Stimulated activated naive B cell treated with anti-CD40 and anti-IgM and Interleukin-4, amounts not matched to agents 10 μg/mL and 1 μg/mL and 100 μg/mL, for 72 hours (primary cell): ENCODE measurements at places on chromosomes 4 and X.

- no peak for DNase-seq
- H3K27me3 ChIP-seq, result no peaks in the 10 kb centered on the region
- H3K4me1 ChIP-seq, result no peaks in the 10 kb centered on the region
- H3K36me3 ChIP-seq, result peaks cover 41% of the 10 kb centered on the region
These were observed 58.5 kb downstream of the ACOX3 start for GRCh38 chr4:8381814-8382581.

GRCh38 chr4:182877326-182877883 is 39.8 kb downstream of the DCTD start:
- no peak for DNase-seq
- H3K4me3 ChIP-seq, result no peak overlapping the region
- peaks cover 22% of the 10 kb centered on the region for H3K4me1 ChIP-seq

DNA sequence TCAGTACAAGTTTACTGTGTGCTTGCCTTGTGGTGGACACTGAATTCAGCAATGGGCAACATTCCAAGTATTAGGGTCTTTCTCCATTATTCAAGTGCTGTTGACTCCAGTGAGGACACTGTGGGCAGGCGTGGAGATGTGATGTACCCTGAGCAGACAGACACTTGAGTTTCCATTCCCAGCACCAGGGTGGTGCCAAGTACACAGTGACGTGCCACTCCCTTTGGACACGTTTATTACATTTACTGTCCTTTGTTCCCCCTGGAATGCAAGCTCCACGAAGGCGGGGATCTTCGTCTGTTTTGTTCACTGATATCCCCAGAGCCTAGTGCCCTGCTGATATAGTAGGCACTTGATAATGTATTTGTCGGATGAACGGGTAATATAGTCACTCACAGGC is 130.6 kb upstream of the STX18 start:
- no peak overlapping the region for H3K4me3 ChIP-seq
- H3K27me3 ChIP-seq, result no peaks in the 10 kb centered on the region
- peaks cover 4% of the 10 kb centered on the region for H3K36me3 ChIP-seq
- no peak for DNase-seq

DNA sequence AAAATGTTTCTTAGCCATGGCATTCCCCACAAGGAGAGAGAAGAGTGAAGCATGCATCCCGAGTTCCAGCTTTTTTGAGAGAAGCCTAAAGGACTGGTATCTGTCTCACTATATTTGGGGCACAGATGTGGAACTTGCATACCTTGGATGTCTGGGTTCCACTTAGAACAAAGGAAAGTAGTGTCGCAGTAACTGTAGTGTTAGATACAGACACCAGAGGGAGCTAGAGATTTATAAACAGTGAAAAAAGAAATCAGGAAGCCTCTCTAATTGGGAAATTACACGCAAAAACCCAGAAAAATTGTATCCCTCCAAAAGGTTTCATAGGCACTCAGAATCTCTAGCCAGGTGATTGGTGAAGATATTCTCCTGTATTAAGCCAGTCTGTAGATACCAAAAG is 34.4 kb downstream of the AGTR2 start:
- no peak for DNase-seq
- no peaks in the 10 kb centered on the region for H3K4me1 ChIP-seq
- H3K27me3 ChIP-seq, result no peaks in the 10 kb centered on the region
- H3K4me3 ChIP-seq, result no peak overlapping the region
- H3K27ac ChIP-seq, result no peak overlapping the region
- no peaks in the 10 kb centered on the region for H3K36me3 ChIP-seq

DNA sequence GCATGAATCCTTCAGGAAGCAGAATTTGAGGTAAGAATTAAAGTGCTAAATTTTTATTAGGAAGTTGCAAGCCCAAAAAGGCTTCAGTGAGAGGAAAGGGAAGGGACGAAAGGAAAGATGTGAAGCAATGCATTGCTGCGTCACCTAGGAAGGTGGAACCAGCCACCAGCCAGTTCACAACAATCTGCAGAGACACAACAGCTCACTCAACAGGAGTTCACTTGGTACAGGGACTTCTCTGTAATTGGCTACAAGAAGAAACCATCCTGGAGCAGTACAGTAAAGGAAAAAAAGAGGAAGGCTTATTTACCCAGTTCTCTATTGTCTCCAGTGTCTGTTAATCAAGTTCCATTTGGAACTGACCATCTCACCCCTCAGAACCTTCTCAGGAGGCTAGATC is 157.6 kb downstream of the HNRNPD start:
- H3K4me3 ChIP-seq, result no peak overlapping the region
- DNase-seq, result no peak
- peaks cover 14% of the 10 kb centered on the region for H3K4me1 ChIP-seq
- no peak overlapping the region for H3K27ac ChIP-seq
- no peaks in the 10 kb centered on the region for H3K36me3 ChIP-seq
- H3K27me3 ChIP-seq, result no peaks in the 10 kb centered on the region

GRCh38 chr4:128954941-128955340 is 138.4 kb downstream of the SCLT1 start:
- H3K27ac ChIP-seq, result no peak overlapping the region
- no peaks in the 10 kb centered on the region for H3K27me3 ChIP-seq
- DNase-seq, result no peak
- no peak overlapping the region for H3K4me3 ChIP-seq

GRCh38 chr4:80139671-80140070 is 57.6 kb upstream of the PRDM8 start:
- H3K4me3 ChIP-seq, result no peak overlapping the region
- H3K27ac ChIP-seq, result no peak overlapping the region
- no peaks in the 10 kb centered on the region for H3K27me3 ChIP-seq
- H3K36me3 ChIP-seq, result no peaks in the 10 kb centered on the region

- H3K4me1 ChIP-seq, result no peaks in the 10 kb centered on the region
- no peaks in the 10 kb centered on the region for H3K27me3 ChIP-seq
- H3K4me3 ChIP-seq, result no peak overlapping the region
- no peak overlapping the region for H3K27ac ChIP-seq
- H3K36me3 ChIP-seq, result no peaks in the 10 kb centered on the region
These were observed 13.8 kb downstream of the GLRA3 start for GRCh38 chr4:174815282-174815681.

DNA sequence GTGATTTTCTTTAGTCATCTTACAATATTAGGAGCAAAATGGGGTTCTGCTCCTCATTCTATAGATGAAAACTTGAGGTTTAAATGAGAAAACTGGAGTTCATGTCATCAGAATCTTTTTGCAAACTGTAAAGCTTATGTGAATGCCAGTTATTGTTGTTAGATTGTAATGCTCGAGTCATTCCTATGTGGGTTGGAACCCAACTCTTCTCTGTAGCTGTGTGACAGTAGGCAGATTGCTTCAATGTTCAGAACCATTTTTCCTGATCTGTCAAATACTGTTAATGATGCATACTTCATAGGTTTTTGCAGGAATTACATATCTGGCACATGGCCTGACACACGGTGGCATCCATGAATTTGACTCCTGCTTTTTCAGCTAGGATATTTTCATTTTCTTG is 178.9 kb downstream of the RAPGEF2 start:
- peaks cover 9% of the 10 kb centered on the region for H3K36me3 ChIP-seq
- no peaks in the 10 kb centered on the region for H3K27me3 ChIP-seq

- H3K4me1 ChIP-seq, result no peaks in the 10 kb centered on the region
- no peaks in the 10 kb centered on the region for H3K36me3 ChIP-seq
- DNase-seq, result no peak
- H3K4me3 ChIP-seq, result no peak overlapping the region
These were observed 43.4 kb downstream of the MAOA start for GRCh38 chrX:43699475-43699874.

DNA sequence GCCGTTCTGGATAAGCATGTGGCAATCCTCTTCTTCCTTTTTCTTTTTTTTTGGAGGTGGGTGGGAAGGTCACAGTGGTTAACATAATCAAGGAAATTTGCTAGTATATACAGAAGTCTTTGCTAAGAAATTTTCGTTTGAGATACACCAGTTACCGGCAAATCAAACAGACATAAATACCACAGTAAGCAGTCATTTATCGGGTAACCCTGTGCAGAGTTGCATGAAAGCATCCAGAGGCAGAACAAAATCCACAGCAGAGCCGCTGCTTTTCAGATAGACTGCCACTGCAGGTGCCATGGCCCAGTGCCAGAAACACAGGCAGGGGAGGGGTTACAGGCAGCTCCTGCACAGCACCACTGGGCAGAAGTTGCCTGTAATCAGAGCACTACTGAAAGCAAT is 179.1 kb upstream of the MAB21L2 start:
- H3K4me3 ChIP-seq, result no peak overlapping the region
- peaks cover 30% of the 10 kb centered on the region for H3K36me3 ChIP-seq
- H3K27ac ChIP-seq, result no peak overlapping the region
- no peak for DNase-seq
- H3K27me3 ChIP-seq, result no peaks in the 10 kb centered on the region

DNA sequence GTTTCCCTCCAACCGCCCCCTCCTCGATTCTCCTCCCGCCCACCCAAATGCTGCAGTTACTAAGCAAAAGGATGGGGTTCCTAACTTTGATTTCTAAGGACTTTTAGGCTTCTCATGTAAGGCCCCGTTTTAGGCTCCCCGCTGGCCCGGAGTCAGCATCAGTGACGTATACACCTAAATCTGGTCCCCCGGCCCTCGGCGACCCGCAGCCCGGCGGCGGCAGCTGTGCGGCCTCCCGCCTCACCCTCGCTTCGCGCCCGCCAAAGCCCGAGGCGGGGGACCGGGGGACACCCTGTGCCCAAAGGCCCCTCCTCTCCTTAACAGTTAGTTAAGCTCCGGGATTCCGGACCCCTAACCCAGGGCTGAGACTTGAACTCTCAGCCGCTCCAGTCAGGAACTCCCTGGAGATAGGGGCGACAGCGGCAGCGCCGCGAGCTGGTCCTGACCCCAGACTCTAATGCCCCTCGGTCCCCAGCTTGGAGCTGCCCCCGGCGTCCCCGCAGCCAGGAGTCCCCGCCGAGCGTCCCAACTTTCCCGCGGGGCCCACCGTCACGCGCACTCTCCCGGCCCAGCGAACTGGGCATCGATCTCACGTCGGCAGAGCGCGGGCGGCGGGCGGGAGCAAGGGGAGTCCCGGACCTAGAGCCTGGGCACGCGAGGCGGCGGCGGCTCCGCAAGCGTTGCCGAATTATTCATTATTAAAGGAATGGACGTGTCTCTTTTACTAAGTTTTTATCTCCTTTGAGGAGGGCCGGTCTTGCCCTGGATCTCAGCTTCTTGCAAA is 1.5 kb upstream of the NR3C2 start:
- peaks cover 29% of the 10 kb centered on the region for H3K4me1 ChIP-seq
- no peaks in the 10 kb centered on the region for H3K27me3 ChIP-seq
- peak overlapping the region; percentile 97 for H3K27ac ChIP-seq
- peaks cover 1% of the 10 kb centered on the region for H3K36me3 ChIP-seq
- DNase-seq, result peak; percentile 21

- no peak overlapping the region for H3K4me3 ChIP-seq
- no peaks in the 10 kb centered on the region for H3K4me1 ChIP-seq
- no peaks in the 10 kb centered on the region for H3K27me3 ChIP-seq
- DNase-seq, result no peak
- no peak overlapping the region for H3K27ac ChIP-seq
- H3K36me3 ChIP-seq, result no peaks in the 10 kb centered on the region
These were observed 172.5 kb downstream of the PCDH18 start for GRCh38 chr4:137359691-137360315.

- no peak overlapping the region for H3K27ac ChIP-seq
- H3K36me3 ChIP-seq, result peaks cover 16% of the 10 kb centered on the region
- H3K4me1 ChIP-seq, result no peaks in the 10 kb centered on the region
- no peak for DNase-seq
- no peaks in the 10 kb centered on the region for H3K27me3 ChIP-seq
These were observed 81.6 kb downstream of the RASL11B start for GRCh38 chr4:52943677-52944076.

GRCh38 chr4:11426731-11427120 is 2.0 kb downstream of the HS3ST1 start:
- no peak overlapping the region for H3K27ac ChIP-seq
- H3K36me3 ChIP-seq, result peaks cover 7% of the 10 kb centered on the region
- no peaks in the 10 kb centered on the region for H3K27me3 ChIP-seq
- no peak for DNase-seq
- H3K4me1 ChIP-seq, result peaks cover 30% of the 10 kb centered on the region
- H3K4me3 ChIP-seq, result peak overlapping the region; percentile 94

DNA sequence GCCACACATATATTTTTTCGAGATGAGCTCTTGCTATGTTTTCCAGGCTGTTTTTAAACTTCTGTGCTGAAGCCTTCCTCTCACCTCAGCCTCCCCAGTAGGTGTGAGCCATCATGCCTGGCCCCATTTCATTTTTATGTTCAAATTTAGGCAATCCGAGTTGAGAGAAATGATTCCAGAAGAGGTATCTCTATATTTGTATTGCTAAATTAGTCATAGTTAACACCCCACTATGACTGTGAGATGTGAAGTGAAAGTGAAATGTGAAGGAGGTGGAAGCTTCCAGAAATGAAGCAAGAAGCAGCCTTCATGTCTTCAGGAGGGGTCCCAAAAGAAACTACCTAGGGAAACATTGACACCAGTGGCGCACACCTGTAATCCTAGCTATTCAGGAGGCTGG is 17.7 kb downstream of the APELA start:
- no peak overlapping the region for H3K27ac ChIP-seq
- no peak overlapping the region for H3K4me3 ChIP-seq
- DNase-seq, result no peak
- H3K4me1 ChIP-seq, result no peaks in the 10 kb centered on the region
- no peaks in the 10 kb centered on the region for H3K36me3 ChIP-seq

DNA sequence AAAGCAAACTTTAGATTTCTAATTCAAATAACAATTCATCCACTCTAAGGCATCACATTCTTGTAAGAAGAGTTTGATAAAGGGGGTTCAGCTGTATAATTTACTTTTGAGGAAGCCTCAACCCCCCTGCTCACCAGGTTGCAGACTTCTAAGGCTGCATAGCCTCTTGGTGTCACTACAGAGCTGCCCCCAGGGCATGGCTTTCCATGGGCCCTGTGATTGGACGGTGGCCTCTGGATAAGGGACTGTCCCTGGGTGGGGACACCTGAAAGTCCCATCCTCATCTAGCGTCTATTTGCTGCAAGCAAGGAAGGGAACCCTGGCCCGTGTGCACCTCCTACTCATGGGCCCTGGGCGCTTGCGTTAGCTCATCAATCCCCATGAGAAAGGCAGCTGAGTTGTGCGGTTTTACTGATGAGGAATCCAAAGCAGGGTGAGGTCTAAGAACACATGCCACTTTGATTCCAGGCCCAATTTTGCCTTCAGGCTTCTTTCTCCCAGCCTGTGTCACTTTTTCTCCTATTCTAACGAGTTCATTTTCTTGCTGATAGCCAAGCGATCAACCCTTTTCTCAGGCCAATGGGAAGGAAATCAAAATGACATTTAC is 51.8 kb downstream of the SCML1 start:
- no peaks in the 10 kb centered on the region for H3K36me3 ChIP-seq
- H3K27ac ChIP-seq, result no peak overlapping the region
- H3K4me3 ChIP-seq, result no peak overlapping the region
- H3K27me3 ChIP-seq, result peaks cover 22% of the 10 kb centered on the region
- DNase-seq, result no peak
- H3K4me1 ChIP-seq, result no peaks in the 10 kb centered on the region

DNA sequence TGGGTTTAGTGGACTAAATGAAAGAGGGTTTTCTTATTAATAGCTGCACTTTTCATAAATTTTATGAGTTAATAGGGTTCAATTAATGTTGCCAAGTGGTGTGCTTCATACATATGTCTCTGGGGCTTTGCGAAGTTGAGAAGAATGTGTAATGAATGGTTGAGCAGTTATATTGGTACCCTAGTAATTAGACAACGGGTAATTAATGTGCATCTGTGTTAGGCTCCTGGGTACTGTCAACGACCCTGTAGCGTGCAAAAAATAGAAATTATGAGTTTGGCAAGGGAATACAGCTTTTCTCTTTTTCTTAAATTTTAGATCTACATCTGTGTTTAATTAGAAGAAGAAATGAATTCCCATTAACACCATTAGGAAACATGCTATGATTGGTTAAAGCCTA is 1027.7 kb downstream of the ARAP2 start:
- DNase-seq, result no peak
- H3K36me3 ChIP-seq, result no peaks in the 10 kb centered on the region
- no peak overlapping the region for H3K4me3 ChIP-seq
- no peak overlapping the region for H3K27ac ChIP-seq
- H3K27me3 ChIP-seq, result no peaks in the 10 kb centered on the region
- H3K4me1 ChIP-seq, result no peaks in the 10 kb centered on the region
